ENCODE measurements at places on chromosomes 2 and 18.

DNA sequence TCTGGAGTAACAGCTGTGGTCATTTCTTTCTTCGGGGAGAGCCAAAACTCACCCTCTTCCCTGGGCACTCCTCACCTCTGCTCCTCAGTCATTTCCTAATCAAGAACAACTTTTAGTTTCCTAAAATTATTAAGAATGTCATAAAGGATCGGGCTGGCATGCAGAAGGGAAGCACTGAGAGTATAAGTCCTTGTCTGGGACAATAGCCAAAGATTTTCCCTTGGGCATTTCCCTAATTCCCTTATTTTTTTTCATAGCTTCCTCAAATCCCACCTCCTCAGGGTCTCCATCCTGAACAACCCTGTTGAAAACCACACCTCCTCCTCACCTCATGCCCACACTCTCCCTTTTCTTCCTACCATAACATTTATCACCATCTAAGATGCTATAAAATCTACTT lies 115.0 kb downstream of the MREG start:
- DNase-seq, result no peak

DNA sequence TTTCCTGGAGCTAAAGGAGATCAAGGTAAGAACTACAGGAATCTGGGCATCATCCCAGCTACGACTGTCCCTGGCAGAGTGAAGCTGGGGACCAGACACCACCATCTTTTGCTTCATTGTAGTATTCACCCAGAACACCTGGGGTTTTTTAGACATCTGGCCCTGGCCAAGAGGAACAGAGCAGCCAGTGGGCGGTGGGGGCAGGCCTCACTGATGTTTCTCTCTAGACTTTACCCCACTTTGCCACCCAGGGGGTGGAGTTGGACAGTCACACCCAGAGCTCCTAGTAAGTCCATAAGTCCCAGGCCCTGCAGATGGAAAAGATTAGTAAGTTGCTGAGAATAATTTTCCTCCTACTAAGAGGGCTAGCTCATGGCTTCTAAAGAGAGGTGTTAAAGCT lies 39.6 kb downstream of the MARCO start:
- DNase-seq, result no peak

GRCh38 chr18:44857744-44858491 lies 177.2 kb downstream of the SETBP1 start:
- DNase-seq, result no peak

DNA sequence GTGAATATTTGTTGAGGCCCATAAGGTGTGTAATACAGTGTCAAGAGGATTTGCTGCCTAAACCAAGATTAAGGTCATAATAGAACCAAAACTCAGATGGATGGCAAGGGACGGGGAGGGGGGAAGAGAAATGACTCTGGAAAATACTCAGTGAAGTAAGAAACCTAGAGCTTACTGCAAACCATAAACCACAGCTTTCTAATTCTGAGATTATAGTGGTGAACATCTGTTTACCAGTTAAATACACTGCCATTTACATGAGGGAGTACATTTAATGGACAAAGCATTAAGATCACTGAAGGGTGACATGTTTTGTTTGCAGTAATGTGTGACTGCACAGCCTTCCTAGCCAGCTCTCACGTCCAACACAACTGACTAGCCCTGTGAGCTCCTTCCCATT lies 19.8 kb downstream of the EVX2 start:
- DNase-seq, result no peak

GRCh38 chr18:75251466-75251865 lies 40.9 kb downstream of the TSHZ1 start:
- no peak for DNase-seq

DNA sequence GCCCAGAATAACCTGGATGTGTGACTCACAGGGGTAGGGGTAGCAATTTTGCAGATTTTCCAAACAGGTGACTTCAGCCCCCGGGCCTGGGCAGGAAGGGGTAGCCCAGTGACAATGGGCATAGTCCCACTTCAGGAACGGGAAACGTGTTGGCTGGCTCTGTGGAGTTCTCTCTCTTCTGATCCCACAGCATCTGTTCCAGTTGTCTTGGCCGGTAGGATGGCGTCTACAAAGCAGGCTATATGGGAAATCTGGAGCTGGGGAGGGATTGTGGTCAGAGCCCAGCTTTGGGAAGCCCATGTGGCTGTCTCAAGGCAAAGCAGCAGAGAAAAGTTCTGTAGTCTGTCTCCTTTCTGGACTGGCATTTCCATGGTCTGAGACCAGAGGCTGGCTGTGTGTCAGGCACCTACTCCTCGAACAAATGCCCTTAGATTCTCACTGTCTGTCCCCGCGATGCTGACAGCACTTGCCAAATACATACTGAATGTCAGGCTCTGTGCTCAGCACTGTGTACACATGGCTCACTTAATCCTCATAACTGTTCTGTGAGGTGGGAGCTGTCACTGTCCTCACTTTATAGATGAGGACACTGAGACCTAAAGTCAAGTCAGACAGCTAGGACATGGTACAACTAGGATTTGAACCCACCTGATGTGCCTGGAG lies 17.9 kb upstream of the TMEM214 start:
- DNase-seq, result no peak

GRCh38 chr2:99348173-99348572 lies 11.0 kb downstream of the EIF5B start:
- no peak for DNase-seq

DNA sequence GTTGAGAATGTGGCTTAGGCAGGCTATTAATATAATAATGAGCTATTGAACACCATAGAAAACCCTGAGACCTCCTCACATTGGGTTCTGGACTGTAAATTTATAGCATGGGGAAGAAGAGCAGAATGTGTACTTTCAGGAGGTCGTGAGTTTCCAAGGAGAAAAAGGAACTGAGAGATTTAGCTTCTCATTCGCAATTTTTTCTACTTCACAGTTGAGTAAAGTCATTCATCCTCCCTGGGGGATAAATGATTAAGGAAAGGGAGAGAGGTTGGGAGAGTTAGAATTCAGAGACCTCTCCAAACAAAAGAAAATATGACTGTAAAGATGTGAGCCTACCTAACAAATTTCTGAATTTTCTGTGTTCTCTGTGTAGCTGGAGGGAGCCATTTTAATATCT lies 205.8 kb upstream of the CYRIA start:
- no peak for DNase-seq

DNA sequence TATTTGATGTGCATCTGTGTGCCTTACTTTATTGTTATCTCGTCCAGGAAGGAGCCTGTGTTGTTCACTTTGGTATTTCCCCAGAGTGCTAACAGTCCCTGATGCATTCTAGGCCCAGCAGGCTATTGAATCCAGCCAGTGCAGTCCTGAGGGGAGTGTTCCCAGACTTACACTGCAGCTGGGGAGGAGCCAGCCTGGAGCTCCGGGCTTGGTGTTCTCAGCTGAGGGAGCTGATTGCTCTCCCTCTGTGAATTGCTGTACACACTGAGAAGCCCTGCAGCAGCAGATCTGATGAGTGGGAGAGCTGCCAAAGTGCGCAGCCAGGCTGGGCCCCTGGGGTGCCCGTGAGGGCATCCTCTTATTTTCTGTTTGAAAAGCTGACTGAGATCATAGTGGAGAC lies 159.2 kb downstream of the GALNT3 start:
- no peak for DNase-seq

GRCh38 chr2:70087702-70088597 lies 673 bp downstream of the PCBP1 start:
- no peak for DNase-seq

DNA sequence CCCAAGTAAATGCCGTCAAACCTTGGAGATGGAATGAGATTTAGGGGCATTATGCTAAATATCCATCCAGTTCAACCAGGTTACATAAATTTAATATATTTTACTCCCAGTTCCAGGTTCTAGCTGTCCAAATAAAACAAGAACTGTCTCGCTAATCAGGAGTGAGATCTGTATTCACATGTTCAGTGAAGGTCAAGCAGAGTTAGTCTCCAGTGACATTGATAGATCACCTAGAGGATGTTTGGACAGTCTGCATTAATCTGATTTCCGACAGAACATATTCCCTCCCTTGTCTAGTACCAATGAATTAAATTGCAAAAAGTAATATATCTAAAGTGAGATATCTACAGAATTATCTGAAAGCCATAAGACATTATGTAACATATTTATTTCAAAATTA lies 979.4 kb upstream of the CNTNAP5 start:
- DNase-seq, result no peak

DNA sequence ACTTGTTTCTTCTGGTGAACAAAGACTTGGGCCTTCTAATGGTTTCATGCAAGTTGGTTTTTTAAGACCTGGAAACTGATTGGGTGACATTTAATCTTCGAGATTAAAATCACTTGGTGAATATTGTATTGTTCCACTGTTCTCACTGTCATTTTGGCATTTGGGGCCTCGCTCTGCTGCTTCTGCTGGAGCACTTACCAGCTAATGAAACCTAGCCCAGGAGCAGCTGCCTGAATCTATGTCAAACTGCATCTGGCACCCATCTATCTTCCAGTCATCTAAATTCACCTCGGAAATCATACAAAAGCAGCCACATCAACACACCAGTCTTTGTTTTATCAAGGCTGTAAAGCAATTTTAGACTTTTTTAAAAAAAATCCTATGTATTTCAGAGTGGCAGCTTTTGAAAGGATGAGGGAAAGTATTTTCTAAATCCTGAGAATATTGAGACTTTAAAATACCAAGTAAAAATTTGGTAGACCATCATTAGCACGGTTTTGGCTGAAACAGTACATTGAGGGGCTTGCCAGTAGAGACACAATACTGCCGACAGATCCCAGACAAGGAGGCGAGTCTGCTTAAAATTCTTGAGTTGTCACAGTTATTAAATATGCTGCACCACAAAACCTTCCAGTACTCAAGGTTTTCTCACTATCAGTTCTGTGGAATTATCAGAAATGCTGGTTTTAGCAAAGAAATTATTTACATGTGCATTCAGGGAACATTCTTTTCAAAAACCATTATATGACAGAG lies 26.1 kb upstream of the SERTAD2 start:
- no peak for DNase-seq

DNA sequence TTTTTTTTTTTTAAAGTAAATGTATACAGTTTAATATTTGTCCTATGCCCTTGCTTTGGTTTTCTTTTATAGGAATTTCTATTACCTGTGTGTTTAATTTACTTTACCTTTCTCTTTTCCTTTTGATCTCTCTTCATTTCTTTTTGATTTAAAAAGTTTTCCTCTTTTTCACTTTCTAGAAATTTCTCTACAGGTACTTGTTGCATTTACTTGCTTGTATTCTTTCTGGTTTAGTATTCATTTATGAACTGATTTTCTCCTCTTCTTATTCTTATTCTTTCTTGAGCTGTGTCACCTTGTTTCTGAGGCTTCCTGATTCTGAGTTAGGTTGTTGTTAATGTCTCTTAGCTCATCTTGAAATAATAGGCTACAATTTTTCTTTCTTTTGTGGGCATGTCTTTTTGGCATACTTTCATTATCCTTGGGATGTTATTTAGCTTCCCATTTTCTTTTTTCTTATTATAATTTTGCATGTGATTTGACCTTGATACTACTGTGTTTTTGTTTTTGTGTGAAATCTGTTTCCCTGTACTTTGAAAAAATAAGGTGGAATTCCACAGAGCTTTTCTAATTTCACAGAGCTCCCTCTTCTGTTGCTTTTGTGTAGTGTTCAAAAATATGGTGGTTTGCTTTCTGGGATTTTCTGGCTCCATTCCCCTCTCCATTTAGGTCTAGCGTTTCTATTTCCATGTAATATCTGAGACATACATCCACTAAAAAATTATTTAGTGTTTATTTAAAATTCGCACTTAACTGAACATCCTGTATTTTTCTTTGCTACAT lies 25.5 kb upstream of the ALMS1 start:
- no peak for DNase-seq

GRCh38 chr2:88165332-88166003 lies 4.7 kb upstream of the THNSL2 start:
- DNase-seq, result no peak

- DNase-seq, result no peak
Observed at GRCh38 chr2:20157193-20157891, 67.6 kb downstream of the SDC1 start.

DNA sequence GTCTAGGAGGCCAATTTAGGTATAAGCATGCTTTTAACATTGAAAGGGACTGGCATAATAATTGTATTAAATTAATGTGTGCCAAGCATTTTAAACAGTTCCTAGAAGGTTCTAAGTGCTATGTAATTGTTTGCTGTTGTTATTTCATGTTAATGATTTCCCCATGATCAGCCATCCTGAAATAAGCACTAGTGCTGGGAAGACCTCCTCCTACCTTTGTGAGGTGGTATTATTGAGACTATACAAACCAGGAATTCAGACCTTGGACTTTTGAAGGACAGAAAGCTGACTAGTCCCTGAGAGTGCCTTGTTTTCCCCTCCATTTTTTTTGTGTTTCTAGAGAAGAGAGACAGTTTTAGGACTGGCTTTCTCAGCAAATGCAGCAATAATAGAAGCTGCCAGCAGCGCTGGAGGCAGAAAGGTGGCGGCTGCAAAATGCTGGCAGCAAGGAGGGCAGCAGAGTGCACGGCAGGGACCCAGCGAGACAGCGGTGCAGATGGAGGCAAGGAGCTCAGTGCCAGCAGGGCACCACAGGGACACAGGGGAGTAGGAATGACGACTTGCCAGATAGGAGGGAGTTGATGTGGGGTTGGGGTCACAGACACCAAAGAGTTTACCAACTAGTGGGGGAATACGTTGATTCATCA lies 25.3 kb downstream of the NABP1 start:
- DNase-seq, result no peak

DNA sequence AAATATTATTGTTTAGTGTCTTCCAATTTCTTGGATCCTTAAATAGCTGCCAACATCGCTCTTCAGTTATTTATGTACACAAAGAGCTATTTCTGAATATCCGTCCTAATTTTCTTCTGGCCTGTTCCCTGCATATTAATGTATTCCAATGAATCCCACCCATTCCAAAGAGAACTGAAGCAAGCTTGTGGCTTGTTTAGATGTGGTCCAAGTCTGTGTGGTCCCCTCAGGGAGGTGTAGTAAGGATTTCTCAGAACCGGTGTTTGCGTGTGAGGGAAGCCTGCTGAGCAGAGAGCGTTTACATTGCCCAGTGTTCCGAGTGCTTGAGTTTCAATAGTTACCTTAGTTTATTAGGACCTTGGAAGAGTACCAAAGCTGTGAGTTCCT lies 25.1 kb upstream of the IL1R1 start:
- no peak for DNase-seq

DNA sequence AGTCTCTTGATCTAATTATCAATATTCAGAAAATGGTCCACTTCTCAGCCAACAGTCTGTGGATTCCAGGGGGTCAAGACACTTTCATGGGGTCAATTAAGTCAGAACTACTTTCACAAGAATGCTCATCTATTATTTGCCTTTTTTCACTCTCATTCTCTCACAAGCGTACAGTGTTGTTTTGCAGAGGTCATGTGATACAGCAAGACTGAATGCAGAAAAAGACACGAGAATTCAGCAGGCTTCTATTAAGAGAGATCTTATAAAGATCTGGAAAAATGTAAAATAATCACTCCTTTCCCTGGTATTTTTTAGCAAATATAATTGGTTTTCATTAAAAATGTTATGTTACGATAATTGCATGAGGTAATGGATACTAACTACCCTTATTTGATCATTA lies 8.7 kb downstream of the RPRD1A start:
- no peak for DNase-seq

Data from AG04450 (cell line).